ENCODE measurements at places on chromosomes 16 and 17. TPM values are rescaled to one million over a fixed set of nuclear protein-coding genes. Genes with fewer than 3 reads are reported as not detected.

DNA sequence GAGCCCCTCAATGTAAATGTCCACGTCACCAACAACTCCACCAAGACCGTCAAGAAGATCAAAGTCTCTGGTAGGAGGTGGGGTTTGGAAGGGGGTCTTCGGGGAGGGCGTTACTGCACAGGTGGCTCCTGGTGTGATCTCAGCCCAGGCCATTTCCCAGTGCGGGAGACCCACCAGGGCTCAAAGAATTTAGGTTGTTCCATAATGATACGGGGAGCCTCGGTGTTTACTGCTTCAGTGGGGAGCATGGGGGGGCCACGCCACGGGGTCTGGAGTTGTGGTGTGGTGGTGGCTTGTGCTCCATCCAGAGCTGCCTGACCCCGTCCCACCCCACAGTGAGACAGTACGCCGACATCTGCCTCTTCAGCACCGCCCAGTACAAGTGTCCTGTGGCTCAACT is 7.8 kb downstream of the ARRB2 start:
- DNase-seq = no peak

DNA sequence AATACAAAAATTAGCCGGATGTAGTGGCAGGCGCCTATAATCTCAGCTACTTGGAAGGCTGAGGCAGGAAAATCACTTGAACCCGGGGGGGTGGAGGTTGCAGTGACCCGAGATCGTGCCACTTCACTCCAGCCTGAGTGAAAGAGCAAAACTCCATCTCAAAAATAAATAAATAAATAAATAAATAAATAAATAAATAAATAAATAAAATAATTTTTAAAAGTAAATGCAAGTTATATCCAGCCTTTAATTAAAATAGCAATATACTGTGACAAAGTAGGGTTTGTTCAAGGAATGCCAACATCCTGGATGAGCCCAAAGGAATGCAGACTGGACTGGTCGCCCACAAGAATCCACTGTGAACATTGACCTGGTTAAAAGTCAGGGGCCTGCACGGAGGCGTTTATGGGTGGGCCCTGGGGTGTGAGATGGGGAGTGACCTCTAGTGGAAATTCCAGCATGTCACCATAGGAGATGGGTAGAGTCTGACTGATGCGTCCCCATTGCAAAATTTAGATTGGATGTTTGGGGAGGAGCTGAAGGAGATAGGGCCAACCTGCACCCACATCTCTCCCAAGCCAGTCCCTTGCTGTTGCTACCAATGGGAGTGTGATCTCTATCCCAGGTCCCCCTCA is 9.7 kb upstream of the PIK3R5 start:
- DNase-seq = no peak

Gene ARHGAP44
- 3.6 TPM for polyA plus RNA-seq

- no peak for DNase-seq
Observed at GRCh38 chr16:47284999-47285398, 141.3 kb upstream of the NETO2 start.

GRCh38 chr16:86491640-86492023 is 18.7 kb upstream of the FOXF1 start:
- no peak for DNase-seq

DNA sequence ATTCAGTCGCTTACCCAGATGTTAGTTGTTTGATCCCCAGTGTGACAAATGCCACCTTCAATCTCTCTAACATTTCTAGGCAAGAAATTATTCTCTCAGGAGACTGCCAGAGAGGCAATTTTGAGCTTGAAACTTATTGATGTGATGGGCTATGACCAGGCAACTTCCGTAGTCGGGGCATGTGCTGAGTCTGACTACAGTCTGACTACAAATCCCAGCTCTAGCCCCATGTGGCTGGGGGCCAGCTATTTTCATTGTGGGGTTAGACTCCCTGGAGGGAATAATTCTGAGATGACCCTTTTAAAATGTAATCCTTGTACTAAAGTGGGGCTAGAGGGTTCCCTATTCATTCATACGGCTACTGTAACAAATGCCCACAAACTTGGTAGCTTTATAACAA is 65.9 kb downstream of the RBFOX1 start:
- DNase-seq = no peak

Gene TBC1D3I
- not detected for polyA plus RNA-seq

GRCh38 chr17:19763416-19763815 is 15.3 kb upstream of the ALDH3A1 start:
- no peak for DNase-seq

DNA sequence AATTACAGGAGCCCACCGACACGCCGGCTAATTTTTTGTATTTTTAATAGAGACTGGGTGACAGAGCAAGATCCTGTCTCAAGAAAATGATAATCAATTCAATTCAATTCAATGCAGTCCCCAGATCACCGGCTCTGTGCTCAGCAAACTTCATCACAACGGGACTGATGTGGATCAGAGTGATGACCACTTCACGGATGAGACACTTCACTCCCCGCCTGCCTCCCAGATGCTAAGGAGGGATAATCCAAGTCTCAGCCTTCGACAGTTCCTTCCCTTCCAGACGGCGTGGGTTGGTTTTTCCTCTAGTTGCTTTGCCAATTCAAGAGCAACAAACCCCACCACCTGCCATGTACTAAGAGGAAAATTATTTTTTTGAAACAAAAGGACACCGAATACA is 93.8 kb downstream of the ZDHHC7 start:
- DNase-seq = no peak

GRCh38 chr17:7435676-7436555 is 681 bp downstream of the TMEM102 start:
- no peak for DNase-seq

GRCh38 chr16:74795104-74795503 is 20.5 kb upstream of the FA2H start:
- DNase-seq = no peak

GRCh38 chr16:75247249-75247648 is 4.2 kb downstream of the BCAR1 start:
- DNase-seq = no peak

DNA sequence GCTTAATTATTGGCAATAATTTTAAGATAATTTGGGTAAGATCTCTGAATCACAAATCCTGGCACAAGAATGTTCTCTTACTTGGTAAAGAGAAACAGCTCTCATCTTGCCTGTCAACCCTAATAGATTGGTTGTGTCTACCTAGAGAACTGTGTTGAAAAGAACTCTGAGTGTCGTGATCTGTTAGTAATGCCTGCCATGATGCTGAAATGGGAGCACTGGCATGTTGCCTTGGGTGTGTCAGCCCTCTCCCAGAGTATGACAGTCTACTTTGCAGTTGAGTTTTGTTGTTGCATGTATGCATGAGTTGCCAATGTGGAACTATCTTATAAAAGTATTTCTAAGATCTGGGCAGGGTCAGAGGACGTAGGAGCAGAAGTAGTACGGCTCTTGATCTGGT is 221.4 kb downstream of the MAF start:
- DNase-seq = no peak

Gene MYH13
- polyA plus RNA-seq = 0.39 TPM

- no peak for DNase-seq
Observed at GRCh38 chr17:39787743-39788484, 50.2 kb downstream of the GRB7 start.

- DNase-seq = no peak
Observed at GRCh38 chr17:44930667-44931066, 15.4 kb upstream of the GFAP start.

Gene GUCY2D
- 0.05 TPM for polyA plus RNA-seq

DNA sequence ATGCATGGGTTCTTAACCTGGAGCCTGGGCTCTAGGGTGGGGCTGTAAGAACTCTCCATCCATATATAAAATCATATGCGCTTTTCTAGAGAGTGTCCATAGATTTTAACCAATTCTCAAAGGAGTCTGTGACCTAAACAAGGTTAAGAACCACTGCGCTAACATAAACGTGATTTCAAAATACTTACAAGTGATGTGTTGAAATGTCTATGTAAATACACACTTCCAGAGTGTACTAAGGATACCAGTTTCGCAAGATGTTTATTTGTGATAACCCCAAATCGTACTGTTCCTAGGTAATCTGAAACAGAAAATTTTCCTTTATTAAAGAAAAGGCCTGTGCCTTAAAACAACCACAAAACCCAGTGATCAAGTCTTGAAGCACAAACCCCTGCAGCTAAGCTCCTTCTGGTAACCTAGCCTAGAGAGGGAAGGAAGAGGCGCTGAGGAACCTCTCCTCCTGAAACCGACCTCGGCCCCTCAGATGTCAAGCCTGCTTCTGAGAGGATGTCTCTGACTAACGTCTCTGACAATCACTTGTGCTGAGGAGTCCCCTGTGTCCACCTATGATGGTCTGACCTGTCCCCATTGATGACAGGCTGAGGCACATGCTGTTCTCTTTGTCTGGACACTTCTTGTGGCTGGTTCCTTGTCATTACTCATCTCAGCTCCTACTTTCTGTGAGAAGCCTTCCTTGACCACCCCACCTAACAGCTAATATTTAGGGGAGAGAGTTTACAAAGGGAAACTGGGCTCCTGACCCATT is 32.2 kb downstream of the SNN start:
- DNase-seq = no peak

GRCh38 chr17:82349287-82349701 is 9.8 kb upstream of the TEX19 start:
- no peak for DNase-seq

DNA sequence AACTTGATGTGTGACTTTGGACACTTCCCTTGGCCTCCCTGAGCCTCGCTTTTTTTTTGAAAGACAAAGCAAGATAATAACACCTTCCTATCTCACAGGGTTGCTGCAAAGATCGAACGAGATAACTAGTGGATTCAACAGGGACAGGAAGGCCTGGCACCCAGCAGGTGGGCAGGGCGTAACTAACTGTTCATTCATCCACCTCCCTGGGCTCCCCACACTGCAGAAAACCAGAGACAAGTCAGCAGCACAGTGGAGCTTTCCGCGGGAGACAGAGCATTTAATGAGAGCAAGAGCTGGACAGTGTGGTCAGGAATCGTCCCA is 28.7 kb downstream of the SLC13A5 start:
- no peak for DNase-seq

DNA sequence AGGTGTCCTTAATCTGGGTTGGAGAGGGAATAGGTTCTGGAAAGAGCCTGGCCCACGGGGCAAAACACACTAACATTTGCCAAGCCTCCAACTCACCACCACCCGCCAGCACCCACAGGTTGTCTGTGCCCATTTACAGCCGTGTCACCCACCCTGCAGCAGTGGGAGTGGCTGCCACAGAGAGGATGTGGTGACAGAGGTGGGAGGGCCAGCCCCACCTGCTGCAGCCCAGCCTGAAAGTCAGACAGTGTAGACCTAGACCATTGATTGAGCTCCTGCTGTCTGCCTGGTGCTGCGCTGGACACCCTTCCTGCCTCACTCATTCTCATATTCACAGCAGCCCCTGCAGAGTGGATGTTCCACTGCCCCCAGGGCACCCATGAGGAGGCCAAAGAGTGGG is 44.7 kb downstream of the IL21R start:
- no peak for DNase-seq

Gene NUFIP2
- polyA plus RNA-seq = 30.9 TPM

DNA sequence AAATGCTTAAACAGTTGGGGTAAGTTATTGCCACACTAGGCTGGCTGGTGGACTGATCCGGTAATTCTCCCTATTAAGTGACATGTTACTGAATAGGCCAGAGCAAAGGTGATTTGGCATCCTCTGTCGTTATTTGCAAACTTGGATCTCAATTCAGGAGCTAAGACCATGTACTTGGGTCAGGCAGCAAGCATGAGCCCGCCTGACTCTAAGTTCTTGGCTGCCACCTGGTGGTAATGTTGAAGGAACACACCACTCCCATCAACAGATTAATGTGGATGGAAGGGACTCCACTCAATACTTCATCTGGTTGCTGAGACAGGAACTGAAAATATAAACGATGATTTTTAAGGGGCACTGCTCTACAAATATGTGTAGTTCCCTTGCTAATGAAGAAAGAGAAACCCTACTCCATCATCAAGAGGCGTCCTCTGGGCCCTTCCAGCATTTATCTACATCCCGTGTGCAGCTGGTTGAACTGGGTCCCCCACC is 70.8 kb downstream of the EMP2 start:
- DNase-seq = peak; percentile 77

Gene OR4D1
- 0.04 TPM for polyA plus RNA-seq

GRCh38 chr16:73945631-73946030 is 351.0 kb upstream of the PSMD7 start:
- no peak for DNase-seq

GRCh38 chr16:58026705-58027160 is 1.2 kb downstream of the MMP15 start:
- no peak for DNase-seq

DNA sequence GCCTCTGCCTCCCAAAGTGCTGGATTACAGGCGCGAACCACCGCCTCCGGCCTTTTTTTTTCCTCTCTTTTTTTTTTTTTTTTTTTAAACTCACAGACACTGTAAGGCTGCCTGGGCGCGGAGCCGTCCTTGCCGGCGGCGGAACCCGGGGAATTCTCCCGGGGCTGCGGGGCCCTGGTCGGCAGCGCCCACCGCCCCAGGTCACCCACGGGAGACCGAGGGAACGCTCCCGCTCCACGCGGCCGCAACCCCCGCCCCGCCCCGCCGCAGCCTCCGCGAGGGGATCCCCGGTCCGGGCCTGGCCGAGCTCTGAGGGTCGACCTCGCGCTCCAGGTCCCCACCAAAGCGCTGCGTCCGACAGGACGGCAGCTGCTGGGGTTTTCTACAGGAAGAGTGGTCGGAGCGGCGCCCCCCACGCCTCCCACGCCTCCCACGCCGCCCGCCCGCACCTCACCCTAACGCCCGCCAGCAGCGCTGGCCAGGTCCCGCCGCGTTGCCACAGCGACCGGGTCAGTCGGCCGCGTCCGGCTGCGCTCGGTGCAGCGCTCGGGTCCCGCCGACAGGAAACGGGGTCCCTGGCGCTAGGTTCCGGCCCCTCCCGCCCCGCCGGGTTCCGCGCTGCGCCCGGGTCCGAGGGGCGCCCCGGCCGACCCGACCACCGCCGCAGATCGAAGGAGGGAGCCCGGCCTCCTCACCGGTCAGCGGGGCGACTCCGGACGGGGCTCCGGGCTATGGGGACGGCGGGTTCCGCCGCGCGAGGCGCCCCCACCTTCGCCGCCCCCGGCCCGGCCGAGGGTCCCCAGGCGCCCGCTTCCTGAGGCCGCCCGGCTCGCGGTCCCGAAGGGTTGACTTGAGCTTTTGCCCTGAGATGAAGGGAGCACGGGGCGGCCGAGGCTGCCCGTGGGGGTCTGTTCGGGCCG is at the start of gene CCDC57:
CCDC57 (minus strand) TSS at position 512 of the 920 bp plus-strand sequence. CDS start 10,898 bp downstream, outside the sequence.
- peak; percentile 82 for DNase-seq

Gene MMP2
- 541 TPM for polyA plus RNA-seq

- DNase-seq = no peak
Observed at GRCh38 chr17:70104791-70105523, 29.9 kb downstream of the KCNJ16 start.

- no peak for DNase-seq
Observed at GRCh38 chr16:31333686-31334649, 21.0 kb upstream of the ITGAX start.

Gene KRTAP3-2
- 1.0 TPM for polyA plus RNA-seq
